ENCODE measurements at places on chromosomes 3 and 15.

- no peak for DNase-seq
Observed at GRCh38 chr3:157297328-157297915, 137.5 kb upstream of the CCNL1 start.

- no peak for DNase-seq
Observed at GRCh38 chr3:9201955-9202354, 47.5 kb downstream of the SRGAP3 start.

- no peak for DNase-seq
Observed at GRCh38 chr15:33735637-33736247, 232.6 kb upstream of the CHRM5 start.

GRCh38 chr3:72446218-72447058, 401.8 kb downstream of the SHQ1 start:
- DNase-seq, result no peak

- DNase-seq, result no peak
Observed at GRCh38 chr3:104460477-104461406, 906.0 kb upstream of the ALCAM start.

- DNase-seq, result no peak
Observed at GRCh38 chr3:129794311-129795185, 99.0 kb downstream of the TMCC1 start.
